Endothelial cell (in vitro differentiated cells): ENCODE measurements at places on chromosomes 1 and 21.

DNA sequence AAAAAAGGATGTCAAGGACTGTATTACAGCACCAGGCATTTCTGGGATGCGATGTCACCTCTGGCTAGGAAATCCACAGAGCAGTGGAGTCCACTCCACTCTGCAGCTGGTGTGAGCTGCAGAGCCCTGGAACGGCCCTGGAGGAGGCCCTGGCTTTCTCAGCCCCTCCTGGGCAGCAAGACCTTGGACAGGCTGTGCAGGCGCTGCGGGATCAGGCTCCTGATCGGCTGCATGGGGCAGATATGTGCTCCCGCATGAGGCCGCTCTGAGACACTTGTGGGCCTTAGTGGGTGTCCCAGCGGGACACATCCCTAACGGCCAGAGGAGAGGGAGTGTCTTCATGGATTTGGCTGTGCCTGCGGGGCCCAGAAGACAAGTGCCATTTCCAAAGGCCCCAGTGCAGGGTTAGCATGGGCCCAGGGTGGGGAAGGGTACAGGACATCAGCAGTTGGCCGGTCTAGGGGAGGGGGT lies 6.2 kb downstream of the DNMT3L start:
- DNase-seq: no peak

DNA sequence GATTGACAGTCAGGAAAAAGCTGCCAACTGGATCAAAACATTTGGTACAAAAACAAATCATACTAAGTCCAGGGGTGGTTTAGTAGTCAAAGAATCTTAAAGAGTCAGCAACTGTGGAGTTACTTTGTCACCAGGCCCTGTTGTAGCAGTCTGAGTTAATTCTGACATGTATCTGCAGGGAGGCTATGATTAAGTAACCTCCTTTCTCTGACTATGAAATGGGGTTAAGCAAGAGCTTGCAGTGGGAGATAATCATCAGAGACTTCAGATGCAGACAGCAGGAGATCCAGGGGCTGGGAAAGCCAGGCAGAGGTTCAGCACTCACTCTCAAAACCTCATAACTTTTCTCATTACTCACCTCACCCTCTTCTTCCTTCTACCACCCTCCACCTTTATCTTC lies 99.2 kb upstream of the BTG3 start:
- no peak for DNase-seq

DNA sequence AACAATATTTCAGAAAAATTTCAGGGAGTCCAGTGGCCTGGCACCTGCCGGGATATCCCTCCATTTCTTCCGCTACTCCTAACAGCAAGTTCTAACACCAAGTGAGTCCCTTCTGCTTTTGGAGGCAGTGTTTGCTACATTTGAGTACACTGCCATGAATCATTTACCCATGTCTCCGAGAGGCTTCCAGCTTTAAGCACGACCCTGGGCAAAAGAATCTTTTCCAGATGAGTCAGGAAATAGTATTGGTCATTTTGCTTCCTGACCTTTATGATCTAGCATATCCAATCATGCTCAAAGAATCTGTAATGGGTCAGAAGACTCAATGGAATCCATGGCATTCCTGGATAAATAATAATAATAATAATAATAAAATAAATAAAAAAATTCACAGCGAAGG lies 60.7 kb upstream of the FMN2 start:
- DNase-seq: no peak

GRCh38 chr21:16195538-16195910 lies 465.7 kb downstream of the USP25 start:
- no peak for DNase-seq

DNA sequence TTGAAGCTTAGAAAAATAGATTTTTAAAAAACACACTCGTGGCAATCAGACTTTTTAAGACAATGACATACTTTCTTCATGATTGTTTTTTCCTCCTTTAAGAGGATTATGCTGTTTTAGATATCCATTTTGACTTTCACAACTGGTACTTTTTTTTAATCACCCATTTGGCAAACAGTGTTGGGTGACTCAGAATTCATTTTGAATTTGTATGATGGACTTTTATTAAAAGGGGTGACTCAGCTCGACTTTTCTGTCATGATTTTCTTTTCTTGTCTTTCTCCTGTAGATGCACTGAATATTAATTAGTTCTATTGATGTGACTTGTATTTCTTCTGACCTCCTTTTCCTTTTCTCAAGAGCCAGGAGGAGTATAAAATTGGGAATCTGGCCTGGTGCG lies 44.7 kb downstream of the FMN2 start:
- no peak for DNase-seq

DNA sequence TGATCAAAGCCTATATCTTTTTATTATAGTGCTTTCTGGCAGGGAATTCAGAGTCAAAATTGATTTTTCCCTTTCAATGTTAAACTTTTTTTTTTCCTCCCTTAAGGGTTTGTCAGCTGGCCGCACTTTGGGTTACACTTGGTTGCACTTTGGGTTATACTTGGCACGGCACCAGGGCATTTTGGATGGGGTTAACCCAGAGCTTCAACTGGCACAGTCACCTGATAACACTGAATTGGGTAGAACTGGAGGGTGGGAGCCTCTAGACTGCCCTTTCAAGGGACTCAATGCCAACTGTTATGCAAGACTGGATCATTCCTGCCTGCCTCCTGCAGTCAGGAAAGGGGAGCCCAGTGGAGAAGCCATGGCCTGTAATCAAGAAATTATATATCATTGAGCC lies 211.5 kb downstream of the KCNJ6 start:
- no peak for DNase-seq

- no peak for DNase-seq
Measured at GRCh38 chr1:30968220-30968971, 59.8 kb upstream of the SDC3 start.

DNA sequence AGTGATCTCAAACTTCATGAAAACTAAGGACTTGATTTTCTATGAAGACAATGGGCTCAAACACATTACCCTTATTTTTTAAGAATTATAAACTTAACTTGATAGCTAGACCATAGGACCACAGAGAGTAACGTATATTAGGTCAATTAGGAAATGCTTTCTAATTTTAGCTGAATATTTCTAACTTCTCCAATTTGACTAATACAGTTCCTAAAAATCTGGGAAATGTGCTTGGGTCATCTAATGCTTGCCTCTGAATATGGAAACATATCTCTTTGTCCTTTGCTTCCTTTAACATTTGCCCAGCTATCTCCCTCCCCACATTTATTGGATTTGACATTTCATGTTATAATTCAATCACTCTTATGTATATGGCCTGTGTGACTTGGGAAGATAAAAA lies 141.4 kb downstream of the LHX8 start:
- DNase-seq: no peak

- DNase-seq: peak; percentile 83
Measured at GRCh38 chr21:43975469-43976098, 36.5 kb upstream of the TRAPPC10 start.

GRCh38 chr1:97424209-97424608 lies 496.6 kb downstream of the DPYD start:
- no peak for DNase-seq

DNA sequence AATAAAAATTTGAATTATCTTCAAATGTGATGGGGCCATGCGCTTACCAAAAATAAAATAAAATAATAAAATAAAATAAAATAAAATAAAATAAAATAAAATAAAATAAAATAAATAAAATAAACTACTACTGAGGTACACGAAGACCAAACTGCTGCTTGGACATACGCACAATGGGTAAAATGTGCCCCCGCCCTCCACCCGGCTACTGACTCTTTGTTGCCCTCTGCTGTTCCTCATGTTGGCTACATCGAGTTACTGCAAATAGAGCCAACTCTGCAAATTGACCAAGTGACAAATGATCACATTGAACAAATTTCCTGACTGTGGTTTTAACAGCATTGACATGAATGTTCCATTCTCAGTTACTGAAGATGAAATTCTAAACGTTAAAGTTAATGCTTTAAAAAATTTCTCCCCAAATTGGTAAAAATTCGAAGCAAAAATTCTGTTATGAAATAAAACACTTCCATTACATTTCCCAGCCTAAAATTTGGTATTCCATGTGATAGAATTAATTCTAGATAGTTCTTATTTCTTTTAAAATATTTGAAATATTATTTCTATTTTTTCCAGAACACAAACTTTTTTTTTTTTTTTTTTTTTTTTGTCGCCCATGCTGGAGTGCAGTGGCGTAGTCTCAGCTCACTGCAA lies 18.8 kb upstream of the MAP1LC3C start:
- peak; percentile 54 for DNase-seq

DNA sequence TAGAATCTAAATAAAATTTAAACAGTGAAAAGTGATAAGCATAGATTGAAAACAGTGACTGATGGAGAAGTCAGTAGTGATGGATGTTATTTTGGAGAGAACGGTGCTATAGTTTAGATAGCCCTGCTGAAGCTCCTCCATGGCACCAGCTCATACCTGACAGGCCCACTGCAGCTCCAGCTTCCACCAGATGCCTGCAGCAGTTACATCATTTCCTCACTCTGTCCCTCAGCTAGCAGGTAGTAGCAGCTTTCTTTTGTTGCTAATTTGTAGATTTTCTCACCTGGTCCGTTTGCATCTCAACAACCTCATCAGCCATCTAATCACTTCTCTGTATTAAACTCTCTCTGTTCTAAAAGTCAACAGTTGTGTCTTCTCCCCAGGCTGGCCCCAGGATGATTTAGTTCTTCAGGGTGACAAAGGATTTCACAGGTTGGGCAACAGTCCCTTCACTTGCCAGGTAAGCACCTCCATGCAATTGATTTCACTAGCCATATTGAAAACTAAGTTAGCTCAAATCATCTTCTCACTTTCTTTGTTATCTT lies 128.3 kb downstream of the LMX1A start:
- no peak for DNase-seq
